ENCODE measurements at places on chromosomes 11 and 22.
A peak's percentile ranks its signal among the peaks of the same experiment; 100 is the strongest.

GRCh38 chr11:16184588-16184987, 171.8 kb downstream of the SOX6 start:
- peak; percentile 91 for DNase-seq

- no peak for DNase-seq
Observed at GRCh38 chr11:44944181-44944852, 6.4 kb downstream of the TP53I11 start.

DNA sequence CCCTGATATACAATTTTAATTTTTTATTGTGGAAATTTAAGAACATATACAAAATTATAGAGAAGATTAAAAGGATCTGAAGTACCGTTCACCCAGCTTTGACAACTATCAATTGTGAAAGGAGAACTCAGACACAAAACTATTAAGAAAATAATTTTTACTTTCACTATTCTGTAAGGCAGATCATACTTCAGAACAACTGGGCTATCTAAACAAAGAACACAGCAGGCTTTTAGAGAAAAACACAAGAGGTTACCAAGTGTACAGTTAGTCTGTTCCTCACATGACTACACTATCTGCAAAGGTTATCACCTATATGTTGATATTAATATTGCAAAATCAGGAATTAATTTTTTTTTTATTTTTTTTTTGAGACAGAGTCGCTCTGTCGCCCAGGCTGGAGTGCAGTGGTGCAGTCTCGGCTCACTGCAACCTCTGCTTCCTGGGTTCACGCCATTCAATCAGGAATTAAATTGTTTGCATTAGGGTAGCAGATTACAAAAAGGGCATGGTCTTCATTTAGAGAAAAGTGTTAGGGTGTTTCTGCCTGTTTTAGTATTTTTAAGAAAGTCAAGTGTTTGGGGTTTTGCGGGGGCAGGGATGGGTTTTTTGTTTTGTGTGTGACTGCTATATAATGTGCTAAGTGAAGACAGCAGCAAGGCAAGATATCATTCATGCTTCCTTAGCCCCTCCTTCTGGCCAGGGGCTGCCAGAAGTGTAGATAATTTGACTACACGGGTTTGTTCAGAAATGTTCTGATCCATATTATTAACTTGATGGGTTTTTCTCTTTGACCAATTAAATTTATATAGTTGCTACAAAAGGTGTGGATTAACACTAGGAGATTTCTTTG, 27.6 kb upstream of the SIK2 start:
- DNase-seq: peak; percentile 37

DNA sequence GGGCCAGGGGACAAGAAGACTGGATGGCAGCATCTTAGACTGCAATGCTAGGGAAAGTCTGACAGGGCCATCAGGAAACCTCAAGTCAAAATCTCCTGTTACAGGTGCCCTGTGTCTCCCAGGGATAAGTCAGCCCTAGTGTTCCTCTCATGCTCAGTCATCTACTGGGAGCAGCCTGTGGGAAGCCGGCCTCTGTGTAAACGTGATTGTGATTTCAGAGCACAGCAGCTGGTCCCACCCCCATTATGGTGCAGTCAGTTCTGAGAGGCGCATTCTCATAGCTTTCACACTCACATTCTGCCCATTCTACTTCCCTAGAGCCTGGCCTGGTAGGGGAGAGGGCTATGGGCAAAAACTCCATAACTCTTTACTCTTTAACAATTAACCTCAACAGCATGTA, 7.2 kb upstream of the SLN start:
- DNase-seq: no peak

DNA sequence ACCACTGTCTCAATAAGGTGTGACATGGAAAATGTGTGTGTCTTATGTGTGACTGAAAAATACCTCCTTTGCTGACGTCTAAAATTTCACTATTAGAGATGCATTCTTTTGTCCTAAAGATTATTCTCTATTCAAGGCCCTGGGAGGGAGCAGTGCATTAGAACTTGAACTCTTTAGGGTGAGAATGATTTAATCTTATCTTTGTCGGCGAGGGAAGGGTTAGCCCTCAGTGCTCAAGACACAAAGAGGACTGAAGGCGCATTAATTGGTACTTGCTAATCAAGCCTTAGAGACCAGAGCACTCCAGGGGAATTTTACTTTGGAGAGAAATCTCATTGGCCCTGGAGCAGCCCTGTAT, 29.8 kb upstream of the PLET1 start:
- no peak for DNase-seq

DNA sequence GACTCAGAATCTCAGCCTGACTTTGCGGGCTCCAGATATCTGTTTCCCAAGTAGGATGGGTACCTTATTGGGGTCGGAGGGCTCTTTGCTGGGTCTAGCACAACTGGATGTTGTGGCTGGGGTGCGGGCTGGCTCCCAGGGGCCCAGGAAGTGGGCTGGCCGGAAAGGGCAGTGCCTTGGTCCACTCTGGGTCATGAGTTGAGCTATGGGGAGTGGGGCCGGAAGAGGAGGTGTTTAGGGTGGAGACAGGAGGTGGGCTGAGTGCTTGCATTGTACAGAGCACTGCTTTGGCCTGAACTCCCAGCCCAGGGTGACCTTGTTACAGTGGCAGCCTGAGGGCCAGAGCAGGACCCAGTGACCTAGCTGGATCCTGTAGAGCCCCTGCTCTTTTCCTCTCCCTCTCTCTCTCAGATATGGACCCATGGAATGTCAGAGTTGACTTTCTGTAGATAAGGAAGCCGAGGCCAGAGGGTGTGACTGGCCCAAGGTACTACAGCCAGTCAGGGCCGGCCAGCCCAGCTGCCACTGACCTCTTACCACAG, 13.2 kb downstream of the PHLDB1 start:
- DNase-seq: no peak

DNA sequence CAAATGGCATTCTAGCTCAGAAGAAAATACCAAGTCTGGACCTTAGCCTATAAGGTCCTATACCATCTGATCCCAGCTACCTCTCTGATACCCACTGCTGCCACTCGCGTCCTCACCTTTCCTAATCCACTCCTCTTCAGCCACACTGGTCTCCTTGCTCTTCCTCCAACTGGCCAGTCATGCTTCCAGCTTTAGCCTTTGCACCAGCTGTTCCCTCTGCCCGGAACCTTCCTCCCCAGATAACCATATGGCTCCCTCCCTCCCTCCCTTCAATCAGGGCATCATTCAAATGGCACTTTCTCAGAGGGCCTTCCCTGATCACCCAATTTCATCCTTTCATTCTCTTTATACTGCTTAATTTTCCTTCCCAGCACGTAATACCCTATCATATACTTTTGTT, 67.9 kb downstream of the KCNC1 start:
- DNase-seq: no peak

GRCh38 chr22:23534201-23534850, 45.8 kb downstream of the IGLL1 start:
- DNase-seq: no peak

- no peak for DNase-seq
Observed at GRCh38 chr22:29834046-29834445, 4.0 kb downstream of the ASCC2 start.

GRCh38 chr11:107505647-107506225, 48.1 kb upstream of the CWF19L2 start:
- DNase-seq: no peak

DNA sequence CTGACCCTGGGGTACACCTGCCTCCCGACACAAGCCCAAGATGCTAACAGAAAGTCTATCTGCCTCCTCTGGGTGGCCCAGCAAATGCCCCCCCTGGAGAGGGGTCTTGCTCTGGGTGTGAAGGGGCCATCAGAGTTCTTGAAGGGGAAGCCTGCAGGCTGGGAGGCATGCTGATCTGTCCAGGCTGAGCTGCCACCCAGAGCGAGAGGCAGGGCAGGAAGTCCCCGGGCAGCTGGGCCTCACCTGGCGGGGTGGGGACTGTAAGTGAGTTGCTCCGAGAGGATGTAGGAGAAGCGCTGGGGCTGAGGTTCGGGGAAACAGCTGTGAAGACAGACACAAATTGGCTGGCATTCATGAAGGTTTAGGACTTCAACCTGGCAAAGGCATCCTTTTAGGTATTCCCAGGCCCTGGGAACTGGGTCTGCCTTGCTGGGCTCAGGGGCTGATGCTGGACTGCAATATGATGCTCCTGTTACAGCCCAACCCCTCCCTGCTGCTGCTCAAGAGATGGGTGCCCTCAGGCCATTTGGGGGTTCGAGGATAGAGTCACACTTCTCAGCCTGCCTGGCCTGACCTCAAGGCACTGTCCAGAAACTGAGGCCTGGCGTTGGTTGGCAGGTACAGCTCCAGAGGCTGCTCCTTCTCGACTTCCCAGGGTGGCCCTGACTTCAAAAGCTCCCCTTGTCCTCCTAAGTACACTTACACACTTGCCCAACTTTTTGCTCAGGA, 60.2 kb upstream of the LYVE1 start:
- no peak for DNase-seq

DNA sequence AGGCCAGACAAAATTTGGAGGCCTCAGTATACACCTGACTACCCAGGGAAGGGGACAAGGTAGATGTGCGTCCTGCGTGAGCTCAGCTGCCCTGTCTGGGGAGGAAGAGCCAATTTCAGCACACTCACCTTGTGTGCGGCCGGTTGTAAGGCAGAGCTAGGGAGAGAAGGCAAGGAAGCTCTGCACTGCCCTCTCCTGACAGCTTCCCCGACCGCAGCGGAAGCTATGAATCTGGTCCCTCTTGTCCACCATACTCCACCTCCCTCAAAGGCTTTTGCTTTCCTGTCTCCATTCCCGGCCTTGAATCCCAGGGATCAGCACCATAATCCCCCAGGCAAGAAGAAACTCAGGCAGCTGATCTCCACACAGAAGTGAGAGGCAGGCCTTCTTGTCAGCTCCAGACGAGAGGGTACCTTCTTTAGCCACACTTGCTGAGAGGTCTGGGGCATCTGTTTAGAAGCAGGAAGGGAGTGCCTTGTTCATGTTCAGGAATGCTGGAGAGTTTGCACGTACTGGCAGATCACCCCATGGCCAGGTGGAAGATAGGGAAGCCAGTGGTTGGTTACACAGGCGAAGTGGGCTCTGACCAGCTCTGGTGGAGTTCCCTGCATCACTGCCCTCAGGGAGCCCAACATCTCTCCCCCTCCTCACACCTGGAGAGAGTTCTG, 62.5 kb downstream of the FEZ1 start:
- peak; percentile 62 for DNase-seq

DNA sequence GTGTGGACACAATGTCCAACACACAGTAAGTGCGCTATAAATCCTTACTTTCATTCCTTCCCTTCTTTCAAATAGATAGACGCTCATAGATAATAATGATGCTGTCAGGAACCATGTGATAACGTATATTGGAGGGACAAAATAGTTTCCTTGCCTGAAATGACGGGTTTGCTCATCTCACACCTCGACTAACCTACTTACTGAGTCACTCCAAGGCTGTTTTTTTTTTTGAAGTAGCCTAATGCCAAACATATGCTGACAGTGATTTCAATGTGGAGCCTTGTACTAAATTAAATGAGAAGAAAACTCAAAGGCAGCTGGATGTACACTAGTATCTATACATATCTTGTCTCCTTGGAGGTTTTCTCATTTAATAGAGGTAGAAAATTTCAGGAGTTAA, 400.5 kb downstream of the NELL1 start:
- DNase-seq: no peak

GRCh38 chr22:29154364-29155048, 51.2 kb upstream of the EMID1 start:
- DNase-seq: peak; percentile 68

DNA sequence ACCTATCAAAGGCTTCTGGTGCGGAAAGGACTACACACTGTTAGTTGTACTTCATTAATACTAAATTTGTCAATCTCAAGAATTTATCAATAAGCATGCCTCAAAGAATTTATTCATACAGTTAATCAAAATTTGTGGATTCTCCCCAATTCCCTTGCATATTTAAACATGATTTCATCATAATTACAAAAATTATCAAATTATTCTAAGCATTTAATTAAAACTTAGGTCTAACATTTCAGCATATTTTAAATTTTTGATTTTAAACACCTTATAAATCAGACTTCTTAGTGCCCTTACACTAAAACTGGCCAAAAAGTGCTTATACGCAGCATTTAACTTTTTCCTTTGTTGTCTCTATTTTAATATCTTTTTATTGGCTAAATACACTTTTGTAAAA, 13.8 kb upstream of the SERPIND1 start:
- no peak for DNase-seq

DNA sequence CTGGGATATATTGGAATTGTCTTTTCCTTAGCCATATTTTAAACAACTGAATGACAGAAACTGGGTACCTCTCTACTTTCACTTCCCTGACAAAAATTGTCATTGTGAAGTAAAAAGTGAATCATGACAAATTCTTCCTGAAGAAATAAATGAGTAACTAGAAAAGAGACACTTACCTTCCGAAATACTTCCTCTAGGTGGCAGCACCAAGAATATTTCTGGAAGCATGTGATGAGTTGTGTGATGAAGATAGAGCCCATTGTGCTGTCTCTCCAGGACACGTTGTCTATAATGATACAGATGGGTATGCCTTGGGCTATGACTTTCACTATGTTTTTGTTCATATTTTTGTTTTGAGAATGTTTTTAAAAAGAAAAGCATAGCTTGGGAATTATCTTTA, 21.5 kb downstream of the CASP4 start:
- peak; percentile 65 for DNase-seq

GRCh38 chr11:2669634-2670469, 29.9 kb downstream of the KCNQ1OT1 start:
- DNase-seq: no peak

GRCh38 chr22:37148031-37148651, 1.6 kb downstream of the IL2RB start:
- no peak for DNase-seq

GRCh38 chr11:67344264-67344663, 9.1 kb downstream of the POLD4 start:
- no peak for DNase-seq

GRCh38 chr11:16359369-16359768, 3.0 kb upstream of the SOX6 start:
- DNase-seq: no peak

DNA sequence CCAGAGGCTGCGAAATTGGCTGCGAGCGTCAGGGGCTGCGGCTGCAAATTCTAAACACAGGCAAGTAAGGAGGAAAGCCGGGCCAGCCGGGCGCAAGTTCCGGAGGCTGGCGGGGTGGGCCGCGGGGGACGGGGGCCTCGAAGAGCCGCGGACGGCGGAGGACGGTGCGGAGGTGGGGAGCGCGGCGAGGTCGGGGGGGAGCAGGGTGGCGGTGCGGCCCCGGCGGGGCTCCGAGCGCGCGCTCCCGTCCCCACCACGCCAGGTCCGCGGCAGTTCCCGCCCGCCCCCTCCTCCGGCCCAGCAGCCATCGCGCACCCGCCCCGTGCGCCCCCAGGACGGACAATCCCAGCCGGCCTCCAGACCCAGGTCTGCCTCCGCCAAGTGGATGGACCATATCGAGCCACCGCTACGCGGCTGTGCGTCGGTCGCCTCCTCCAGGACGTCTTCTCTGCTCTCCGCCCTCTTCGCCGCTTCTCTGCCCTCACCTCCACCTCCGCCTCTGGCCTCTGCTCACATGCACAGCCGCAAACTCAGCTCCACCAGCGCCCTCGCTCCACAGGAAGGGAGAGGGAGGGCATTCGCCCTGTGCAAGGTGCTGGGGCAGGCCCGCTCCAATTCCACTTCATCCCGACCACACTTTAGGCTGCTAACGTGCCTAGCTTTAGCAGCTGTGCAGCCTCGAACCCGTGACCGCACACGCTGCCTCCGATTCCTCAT, 7.2 kb downstream of the ELFN2 start:
- no peak for DNase-seq

GRCh38 chr22:46986788-46987187, 224.3 kb downstream of the TBC1D22A start:
- no peak for DNase-seq

Data from EH (cell line).